HAP-1 (cell line): ENCODE measurements at places on chromosomes 6 and 20.

DNA sequence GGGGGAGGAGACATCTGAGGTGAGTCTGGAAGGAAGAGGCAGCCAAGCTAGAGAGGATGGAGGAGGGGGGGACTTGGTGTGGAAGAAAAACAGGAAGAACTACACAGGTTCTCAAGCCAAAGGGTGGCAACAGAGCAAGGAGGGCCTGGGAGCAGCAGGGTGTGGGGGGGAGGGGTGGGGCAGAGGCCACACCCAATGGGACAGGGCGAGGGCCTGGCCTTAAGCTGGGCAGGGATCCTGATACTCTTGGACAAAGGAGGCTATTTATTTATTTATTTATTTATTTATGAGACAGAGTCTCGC lies 359.0 kb downstream of the ZFAND3 start:
- DNase-seq: no peak

DNA sequence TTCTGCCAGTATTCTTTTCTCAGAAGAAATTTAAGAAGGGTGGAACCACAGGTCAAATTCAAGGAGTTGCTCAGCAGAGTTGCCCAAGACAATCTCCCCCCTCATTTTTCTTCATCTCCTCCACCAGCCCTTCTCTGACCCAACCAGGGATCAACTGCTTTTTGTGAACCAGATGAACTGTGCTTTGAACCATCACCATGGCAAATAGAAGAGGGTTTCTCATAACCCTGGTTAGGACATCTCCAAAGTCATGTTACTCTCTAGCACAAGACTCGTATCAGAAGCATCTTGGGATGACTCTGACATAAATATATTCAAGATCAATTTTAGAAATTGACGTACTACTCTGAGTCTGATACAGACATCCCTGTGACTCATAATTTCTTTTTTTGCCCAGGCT lies 130.7 kb downstream of the ALDH8A1 start:
- no peak for DNase-seq

GRCh38 chr20:59820204-59821041 lies 113.0 kb downstream of the SYCP2 start:
- DNase-seq: no peak

- no peak for DNase-seq
Observed at GRCh38 chr6:165988757-165989456, 178.7 kb downstream of the TBXT start.

GRCh38 chr6:63066055-63066704 lies 145.1 kb upstream of the FKBP1C start:
- no peak for DNase-seq

DNA sequence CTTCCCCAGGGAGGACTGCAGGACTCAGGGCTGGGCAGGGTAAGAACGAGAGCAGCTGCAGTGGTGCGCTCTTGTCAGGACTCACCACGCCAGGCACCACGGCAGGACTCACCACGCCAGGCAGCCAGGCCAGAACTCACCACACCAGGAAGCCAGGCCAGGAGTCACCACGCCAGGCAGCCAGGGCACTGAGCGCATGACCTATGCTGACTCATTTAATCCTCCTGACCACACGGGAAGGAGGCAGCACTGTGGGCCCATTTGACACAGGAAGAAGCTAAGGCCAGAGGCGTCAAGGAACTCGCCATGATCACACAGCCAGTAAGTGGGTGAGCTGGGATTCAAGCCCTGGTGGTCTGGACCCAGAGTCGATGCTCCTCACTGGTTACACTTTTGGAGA lies 189.3 kb downstream of the PREX1 start:
- DNase-seq: no peak

DNA sequence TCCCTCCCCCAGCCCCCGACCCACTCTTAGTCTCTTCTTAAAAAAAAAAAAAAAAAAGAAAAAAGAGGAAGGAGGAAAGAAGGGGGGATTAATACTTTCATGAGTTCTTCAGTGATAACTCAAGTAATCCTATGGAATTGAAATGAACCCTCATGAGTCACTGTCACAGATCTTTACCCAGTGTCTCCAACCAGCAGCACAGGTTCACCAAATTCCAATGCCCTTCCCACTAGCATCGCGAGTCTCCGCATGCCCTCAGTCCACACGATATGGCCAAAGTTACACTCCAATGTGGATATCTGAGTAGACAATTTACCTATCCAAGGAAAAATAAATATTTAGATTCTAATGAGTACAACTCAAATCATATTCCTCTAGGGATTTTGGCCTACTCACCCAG lies 74.5 kb downstream of the MDN1 start:
- DNase-seq: no peak

DNA sequence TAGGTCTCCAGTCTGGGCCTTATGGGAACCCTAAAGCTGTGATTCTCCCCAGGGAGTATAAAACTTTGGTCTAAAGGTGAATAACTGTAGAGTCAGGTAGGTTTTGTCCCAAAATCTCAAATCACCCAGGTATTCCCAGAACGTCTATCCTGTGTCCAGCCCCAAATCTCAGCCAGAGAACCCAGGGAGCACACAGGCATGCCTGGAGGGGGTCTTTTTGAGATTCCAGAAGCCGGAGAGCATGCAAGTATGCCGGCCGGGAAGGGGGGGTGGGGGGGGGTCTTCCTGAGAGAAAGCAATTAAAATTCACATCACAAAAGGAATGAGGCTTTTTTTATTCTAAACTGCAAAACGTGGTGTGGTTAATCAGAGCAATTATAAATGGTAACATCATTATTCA lies 210.0 kb downstream of the PTPRT start:
- no peak for DNase-seq

GRCh38 chr6:17268114-17268513 lies 13.0 kb upstream of the RBM24 start:
- no peak for DNase-seq

DNA sequence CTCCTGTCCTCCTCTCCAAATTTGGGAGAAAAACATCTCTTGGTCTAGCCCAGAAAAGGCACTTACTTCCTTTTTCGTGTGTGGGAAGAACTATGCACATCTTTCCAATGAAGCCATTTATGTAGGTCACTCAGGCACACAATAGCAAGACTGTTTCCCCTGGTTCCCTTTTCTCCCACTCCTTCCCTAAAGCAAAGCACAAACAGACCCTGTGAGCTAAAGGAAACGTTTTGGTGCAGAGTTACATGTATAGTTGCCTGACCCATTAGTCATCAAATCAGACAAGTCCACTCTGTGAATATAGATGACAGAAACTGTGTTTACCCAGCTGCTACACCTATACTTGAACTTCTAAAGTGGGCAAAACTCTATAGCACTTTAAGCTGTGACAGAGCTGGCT lies 474.6 kb downstream of the COL12A1 start:
- no peak for DNase-seq

GRCh38 chr6:6057442-6058053 lies 50.8 kb upstream of the NRN1 start:
- DNase-seq: peak; percentile 14

DNA sequence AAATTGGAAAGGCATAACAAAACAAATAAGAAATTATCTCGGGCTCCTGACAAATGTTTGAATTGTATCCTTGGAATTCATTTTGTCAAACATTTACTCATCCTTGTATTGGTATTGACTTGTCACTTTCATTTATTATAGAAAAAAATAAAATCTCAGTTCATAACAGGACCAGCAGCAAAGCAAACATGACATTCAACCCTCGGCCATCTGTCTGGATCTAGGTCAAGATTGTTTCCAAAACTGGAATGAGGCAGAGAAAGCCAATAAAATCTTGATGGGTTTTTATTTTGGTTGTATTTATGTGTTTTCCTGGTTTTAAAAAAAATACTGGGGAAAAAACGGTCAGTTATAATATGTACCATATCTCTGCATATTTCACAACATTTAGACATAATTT lies 42.9 kb upstream of the FABP7 start:
- no peak for DNase-seq

GRCh38 chr6:17086469-17086868 lies 15.4 kb upstream of the STMND1 start:
- peak; percentile 79 for DNase-seq

- no peak for DNase-seq
Observed at GRCh38 chr6:148105695-148106094, 236.9 kb upstream of the SASH1 start.

- no peak for DNase-seq
Observed at GRCh38 chr6:169185692-169186485, 67.8 kb downstream of the THBS2 start.

DNA sequence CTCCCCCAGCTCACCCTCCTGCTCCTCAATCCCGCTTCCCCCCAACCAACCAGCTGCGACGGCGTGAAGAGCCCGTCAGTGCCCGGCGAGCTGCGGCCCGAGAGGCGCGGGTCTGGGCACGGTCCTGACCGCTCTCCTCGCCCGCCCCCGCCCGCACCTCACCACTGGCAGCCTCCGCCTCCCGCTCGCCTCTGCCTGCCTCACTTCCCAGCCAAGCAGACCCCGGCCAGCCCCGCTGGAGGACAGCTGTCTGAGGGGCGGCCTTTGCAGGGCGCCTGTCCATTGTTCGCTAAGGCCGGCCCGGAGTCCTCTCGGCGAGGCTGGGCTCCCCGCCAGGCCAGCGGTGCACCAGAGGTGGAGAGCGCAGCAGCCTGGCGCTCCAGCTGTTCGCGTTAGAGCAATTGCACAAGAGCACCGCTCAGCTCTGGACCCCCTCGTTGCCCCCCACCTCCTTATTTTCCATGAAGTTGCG lies 1.3 kb downstream of the SOBP start:
- DNase-seq: no peak

DNA sequence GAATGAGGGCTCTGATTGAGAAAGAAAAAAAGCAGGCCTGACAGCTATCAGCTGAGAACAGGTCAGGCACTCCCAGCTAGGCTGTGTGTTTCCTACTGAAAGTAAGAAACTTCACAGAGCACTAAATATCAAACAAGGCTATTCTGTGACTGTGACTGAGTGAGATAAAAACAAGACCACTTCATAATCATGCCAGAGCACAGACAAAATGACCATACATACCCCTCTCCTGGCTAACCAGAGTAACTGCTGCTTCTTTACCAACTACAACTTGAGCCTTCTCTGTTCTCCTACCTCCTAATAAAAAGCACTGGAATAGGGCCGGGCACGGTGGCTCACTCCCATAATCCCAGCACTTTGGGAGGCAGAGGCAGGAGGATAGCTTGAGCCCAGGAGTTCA lies 6.8 kb upstream of the BTN1A1 start:
- no peak for DNase-seq

DNA sequence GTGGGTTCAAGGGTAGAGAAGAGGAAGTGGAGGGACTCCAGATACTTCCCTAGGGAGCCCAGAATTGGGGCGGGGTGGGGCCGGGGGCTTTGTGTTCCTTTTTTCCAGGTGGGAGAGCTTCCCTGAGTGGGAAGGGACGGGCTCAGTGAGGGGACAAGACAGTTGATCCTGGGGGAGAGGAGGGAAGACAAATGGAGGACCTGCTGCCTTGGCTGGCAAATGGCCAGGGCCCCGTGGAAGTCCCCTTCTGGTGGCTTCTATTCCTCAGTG lies 2.6 kb downstream of the CTSZ start:
- no peak for DNase-seq

GRCh38 chr6:116465246-116465645 lies 4.1 kb downstream of the CALHM6 start:
- no peak for DNase-seq

DNA sequence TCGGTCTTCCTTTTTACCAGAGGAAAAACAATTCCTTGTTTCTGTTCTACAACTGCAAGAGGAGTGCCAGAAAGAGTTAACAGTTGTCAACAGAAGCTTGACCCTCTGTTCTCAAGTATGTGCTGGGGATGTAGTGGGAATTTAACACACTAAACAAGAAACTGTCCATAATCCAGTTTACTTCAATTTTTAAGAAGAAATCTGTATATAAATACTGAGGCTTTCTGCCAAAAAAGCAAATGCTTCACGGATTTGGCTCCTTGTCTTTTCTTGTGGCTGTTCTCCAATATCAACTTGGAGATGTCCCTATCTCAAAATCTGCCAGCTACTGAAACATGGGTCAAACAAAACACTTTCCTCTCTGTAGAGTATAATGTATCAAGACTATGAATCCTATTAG lies 26.8 kb downstream of the REV3L start:
- DNase-seq: no peak

GRCh38 chr6:80163754-80164187 lies 57.3 kb downstream of the BCKDHB start:
- DNase-seq: no peak

DNA sequence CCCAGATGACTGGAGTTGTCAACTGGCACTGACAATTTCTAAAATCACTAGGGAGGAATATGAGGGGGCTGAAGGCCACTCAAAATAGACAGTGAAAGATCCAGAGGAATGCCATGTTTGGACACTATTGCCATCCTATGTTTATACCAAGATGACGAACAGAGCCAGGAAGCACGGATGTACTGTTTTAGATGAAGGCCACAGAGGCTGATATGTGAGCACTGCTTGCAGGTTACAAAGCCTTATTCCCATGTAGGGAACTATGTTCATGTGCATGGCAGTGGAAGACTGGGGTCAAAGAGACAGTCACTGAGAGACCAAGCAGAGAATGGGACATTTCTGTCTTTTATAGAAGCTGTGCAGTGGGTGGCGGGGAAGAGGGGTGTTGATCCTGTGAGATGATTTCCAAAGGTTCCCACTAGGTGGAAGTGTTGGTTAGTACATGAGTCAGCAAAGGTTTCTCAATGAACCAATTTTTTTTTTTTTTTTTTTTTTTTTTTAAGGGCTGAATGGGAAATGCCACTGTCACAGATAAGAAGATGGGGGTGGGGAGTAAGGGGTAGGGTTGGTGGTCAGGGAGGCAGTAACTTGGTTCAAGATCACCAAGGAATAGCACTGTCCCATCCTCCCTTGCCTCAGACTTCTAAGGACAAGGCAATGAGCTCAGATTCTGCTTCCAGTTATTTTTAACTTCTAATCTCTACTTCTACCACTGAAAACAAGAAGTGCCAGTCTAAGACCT lies 46.7 kb upstream of the MOCS1 start:
- peak; percentile 25 for DNase-seq

DNA sequence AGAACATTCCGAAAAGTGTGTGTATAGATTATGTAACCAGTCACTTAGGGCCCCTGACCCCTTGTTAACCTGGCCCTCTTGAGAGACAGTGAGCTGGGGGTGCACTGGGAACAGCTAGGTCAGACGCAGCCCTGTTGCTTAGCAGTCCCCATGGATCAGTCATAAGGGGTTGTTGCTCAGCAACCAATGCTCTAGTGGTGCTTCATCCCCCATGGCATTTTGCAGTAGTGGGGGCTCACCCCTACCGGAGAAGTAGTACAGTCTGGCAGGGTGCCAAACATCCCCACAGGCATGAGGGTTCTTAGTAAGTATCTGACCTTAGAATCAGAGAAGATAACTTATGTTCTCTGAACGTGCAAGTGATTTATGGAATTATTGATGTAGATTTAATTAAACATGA lies 12.3 kb downstream of the PKIB start:
- DNase-seq: no peak

- no peak for DNase-seq
Observed at GRCh38 chr20:13331536-13331935, 110.5 kb downstream of the ISM1 start.
